ENCODE measurements at places on chromosomes 12 and 14. TPM values are rescaled to one million over a fixed set of nuclear protein-coding genes. Genes with fewer than 3 reads are reported as not detected.

The GPR135 gene
- total RNA-seq = 1.5 TPM

The CYP27B1 gene
- total RNA-seq = not detected

The PLEKHD1 gene
- 0.07 TPM for total RNA-seq

The CDH24 gene
- 1.0 TPM for total RNA-seq

The ACAD10 gene
- 30.2 TPM for total RNA-seq

Data from heart right ventricle (tissue), 16 donors.